ENCODE measurements at places on chromosomes 5 and 9. TPM values are rescaled to one million over a fixed set of nuclear protein-coding genes. Genes with fewer than 3 reads are reported as not detected.
A peak's percentile ranks its signal among the peaks of the same experiment; 100 is the strongest.

GRCh38 chr5:132013006-132013689, 1.7 kb upstream of the ACSL6 start:
- H3K27ac ChIP-seq, result no peak overlapping the region
- H3K27me3 ChIP-seq, result peaks cover 66% of the 10 kb centered on the region
- no peak overlapping the region for H3K4me3 ChIP-seq
- peaks cover 4% of the 10 kb centered on the region for H3K4me1 ChIP-seq

DNA sequence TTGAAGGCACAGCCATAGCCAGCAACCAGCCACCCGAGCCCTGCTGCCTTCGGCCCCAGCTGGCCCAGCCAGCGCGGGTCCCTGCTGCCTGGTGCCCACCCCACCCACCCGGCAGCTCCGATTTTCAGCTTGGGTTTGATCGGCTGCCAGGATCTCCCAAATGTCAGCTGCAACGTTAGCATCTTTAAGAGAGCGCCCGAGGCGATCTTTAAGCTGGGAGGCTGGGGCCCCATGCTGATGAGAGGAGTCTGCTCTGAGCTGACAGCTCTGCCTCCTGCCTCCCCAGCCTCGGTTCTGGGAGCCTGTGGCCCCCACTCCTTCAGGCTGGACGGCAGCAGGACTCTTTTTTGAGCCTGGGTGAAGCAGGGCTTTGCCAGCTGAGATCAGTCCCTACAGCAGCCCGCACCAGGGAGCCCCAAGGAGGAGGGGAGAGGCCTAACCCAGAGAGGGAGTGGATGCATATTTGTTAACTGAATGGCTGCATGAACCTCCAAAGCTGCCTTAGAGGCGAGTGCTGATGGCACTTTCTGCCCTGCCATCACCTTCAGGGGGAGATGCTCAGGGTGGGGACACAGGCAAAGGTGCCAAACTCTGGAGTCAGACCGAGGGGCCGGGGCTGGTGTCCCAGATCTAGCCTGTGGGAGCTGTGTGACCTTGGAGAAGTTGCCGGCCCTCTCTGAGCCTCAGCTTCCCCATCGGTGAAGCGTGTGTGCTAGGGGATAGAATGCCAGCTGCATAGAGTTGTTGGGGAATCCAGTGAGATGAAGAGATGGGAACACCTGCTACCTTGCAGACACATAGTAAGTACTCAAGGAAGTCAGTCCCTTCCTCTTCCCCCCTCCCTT, 165.5 kb downstream of the C9orf50 start:
- H3K36me3 ChIP-seq, result no peaks in the 10 kb centered on the region
- DNase-seq, result no peak
- peaks cover 67% of the 10 kb centered on the region for H3K4me1 ChIP-seq
- H3K27me3 ChIP-seq, result no peaks in the 10 kb centered on the region

GRCh38 chr9:116870566-116870965, 183.5 kb downstream of the TRIM32 start:
- H3K4me3 ChIP-seq, result no peak overlapping the region
- no peaks in the 10 kb centered on the region for H3K4me1 ChIP-seq
- H3K27me3 ChIP-seq, result peaks cover 22% of the 10 kb centered on the region
- H3K36me3 ChIP-seq, result no peaks in the 10 kb centered on the region
- H3K27ac ChIP-seq, result no peak overlapping the region
- DNase-seq, result no peak

- no peak overlapping the region for H3K27ac ChIP-seq
- DNase-seq, result no peak
- H3K4me3 ChIP-seq, result no peak overlapping the region
- H3K4me1 ChIP-seq, result no peaks in the 10 kb centered on the region
- no peaks in the 10 kb centered on the region for H3K27me3 ChIP-seq
Measured at GRCh38 chr5:41057231-41057630, 13.9 kb downstream of the MROH2B start.

- no peak for DNase-seq
- no peaks in the 10 kb centered on the region for H3K27me3 ChIP-seq
- peaks cover 35% of the 10 kb centered on the region for H3K36me3 ChIP-seq
- no peak overlapping the region for H3K4me3 ChIP-seq
Measured at GRCh38 chr5:103166706-103167105, 46.6 kb downstream of the PPIP5K2 start.

DNA sequence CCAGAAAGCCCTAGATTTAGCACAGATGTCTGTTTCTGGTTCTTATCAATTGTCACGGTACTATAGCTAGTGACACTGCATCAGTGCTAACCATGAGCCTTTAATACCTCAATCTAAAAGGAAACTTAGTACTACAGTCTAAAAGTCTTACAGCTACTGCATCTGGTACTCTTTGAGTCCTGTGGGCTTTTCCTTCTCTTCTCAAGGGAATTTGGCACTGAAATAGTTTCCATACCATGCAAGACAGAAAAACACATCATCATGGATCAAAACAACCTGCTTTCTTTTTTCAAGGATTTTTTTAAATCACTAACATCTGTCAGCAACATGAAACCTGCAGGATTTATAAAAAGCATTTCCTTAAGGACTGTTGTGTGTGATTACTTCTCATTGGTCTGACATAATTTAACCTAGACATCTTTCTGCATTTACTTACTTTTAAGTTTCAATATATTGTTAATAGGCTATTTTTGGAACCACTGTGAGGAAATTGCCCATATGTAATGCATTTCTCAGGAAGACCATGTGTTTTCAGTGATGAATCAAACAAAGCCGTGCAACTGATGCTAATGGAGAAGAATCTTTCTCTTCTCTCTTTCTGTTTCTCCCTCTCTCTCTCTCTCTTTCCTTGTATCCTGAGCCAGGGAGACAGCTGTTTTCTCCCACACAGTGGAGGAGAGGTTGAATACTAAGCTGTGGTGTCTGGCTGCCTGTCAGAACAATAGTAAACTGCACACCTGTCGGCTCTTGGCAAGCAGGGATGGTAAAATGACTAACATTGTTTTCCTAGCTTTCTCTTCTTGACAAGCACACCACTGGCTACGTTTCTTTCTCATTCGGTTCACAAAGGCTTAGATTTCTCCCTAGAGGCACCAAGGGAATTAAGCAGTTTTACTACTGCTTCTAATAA, 273.4 kb downstream of the CSNK1G3 start:
- H3K27me3 ChIP-seq, result no peaks in the 10 kb centered on the region
- H3K27ac ChIP-seq, result no peak overlapping the region
- peaks cover 9% of the 10 kb centered on the region for H3K36me3 ChIP-seq
- no peak for DNase-seq

DNA sequence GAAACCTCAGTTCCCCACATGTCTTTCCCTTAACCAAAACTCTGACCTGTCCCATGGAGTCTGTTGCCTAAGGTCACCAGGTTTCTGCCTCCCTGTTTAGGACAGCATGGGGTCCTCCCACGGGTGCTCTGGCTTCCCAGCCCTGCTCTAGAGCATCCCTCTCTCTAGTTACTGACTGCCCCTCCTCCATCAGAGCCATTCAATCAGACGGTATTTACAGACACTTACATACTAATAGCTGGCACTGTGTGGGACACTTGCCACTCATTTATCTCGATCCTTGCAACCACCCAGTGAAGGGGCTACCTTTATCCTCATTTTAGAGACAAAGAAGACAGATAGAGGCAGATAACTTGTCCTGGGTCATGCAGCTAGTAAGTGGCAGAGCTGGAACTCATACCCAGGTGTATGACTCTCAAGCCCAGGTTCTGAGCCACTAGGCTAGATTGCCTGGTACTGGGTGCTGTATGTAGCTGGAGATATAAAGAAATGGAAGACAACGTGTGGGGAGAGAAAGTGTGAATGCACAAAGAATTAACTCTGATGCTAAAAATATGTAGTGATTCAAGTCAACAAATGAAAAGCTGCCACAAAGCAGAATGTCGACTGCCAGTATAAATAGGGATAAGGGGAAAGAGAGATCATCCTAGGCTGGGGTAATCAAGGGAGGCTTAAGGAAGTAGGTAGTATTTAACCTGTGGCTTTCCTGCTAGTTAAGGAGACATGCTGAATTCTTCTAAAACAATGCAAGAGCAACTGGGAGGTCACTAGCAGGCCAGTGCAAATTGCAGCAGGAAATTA, 52.5 kb upstream of the PDE8B start:
- peak overlapping the region; percentile 9 for H3K27ac ChIP-seq
- no peaks in the 10 kb centered on the region for H3K27me3 ChIP-seq
- H3K36me3 ChIP-seq, result no peaks in the 10 kb centered on the region
- no peak overlapping the region for H3K4me3 ChIP-seq
- H3K4me1 ChIP-seq, result no peaks in the 10 kb centered on the region

GRCh38 chr5:14603141-14603540, 21.5 kb downstream of the OTULINL start:
- H3K36me3 ChIP-seq, result no peaks in the 10 kb centered on the region
- no peaks in the 10 kb centered on the region for H3K4me1 ChIP-seq
- peaks cover 29% of the 10 kb centered on the region for H3K27me3 ChIP-seq
- no peak overlapping the region for H3K4me3 ChIP-seq

GRCh38 chr9:93245437-93245970, 61.6 kb downstream of the WNK2 start:
- no peak for DNase-seq
- no peak overlapping the region for H3K27ac ChIP-seq
- H3K4me3 ChIP-seq, result no peak overlapping the region
- H3K4me1 ChIP-seq, result no peaks in the 10 kb centered on the region
- no peaks in the 10 kb centered on the region for H3K36me3 ChIP-seq

GRCh38 chr9:127539259-127539981, 72.7 kb upstream of the STXBP1 start:
- H3K27ac ChIP-seq, result peak overlapping the region; percentile 88
- H3K27me3 ChIP-seq, result no peaks in the 10 kb centered on the region
- no peak overlapping the region for H3K4me3 ChIP-seq
- H3K4me1 ChIP-seq, result peaks cover 93% of the 10 kb centered on the region
- H3K36me3 ChIP-seq, result peaks cover 10% of the 10 kb centered on the region
- no peak for DNase-seq

DNA sequence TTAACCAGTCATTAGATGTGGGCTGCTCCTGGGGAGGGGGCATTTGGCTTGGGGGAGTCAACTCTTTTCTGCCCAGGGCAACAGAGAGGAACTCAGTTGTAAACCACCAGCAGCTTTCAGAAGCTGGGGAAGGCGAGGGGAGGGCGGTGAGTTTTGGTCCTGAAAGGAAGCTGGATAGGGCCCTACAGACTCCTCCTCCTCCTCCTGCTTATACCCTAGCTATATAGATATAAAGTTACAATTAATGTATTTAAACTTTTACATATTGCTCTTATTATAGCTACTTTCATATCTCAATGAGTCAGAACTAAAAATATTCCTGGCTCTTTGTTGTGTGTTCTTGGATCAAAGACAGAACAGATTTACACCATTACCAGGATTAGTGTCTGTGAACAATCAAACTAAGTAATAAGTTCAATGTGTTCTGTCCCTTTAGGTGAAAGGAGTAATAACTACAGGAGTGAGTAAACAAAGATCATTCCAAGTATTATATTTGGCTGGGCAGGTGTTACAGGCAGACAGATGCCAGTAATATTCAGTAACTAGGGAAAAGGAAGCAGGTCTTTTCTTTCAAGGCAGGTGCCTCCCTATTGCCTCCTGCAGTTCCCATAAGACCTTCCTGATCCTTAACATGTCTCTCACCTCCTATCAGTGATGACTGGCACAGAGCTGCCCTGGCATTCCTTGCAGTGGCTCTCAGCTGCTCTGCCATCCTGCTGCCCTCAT, 20.5 kb upstream of the VPS13A start:
- H3K4me3 ChIP-seq, result no peak overlapping the region
- H3K36me3 ChIP-seq, result no peaks in the 10 kb centered on the region
- H3K4me1 ChIP-seq, result peaks cover 8% of the 10 kb centered on the region

- DNase-seq, result no peak
- H3K4me3 ChIP-seq, result no peak overlapping the region
- peak overlapping the region; percentile 73 for H3K27ac ChIP-seq
- H3K27me3 ChIP-seq, result no peaks in the 10 kb centered on the region
Measured at GRCh38 chr5:87121304-87122150, 146.2 kb upstream of the RASA1 start.

Gene POLR3G
- 4.4 TPM for total RNA-seq

Gene PCDHB8
- 1.1 TPM for total RNA-seq

Data from osteocyte (in vitro differentiated cells).